ENCODE measurements at places on chromosomes 13 and 19. TPM values are rescaled to one million over a fixed set of nuclear protein-coding genes. Genes with fewer than 3 reads are reported as not detected.

PCDH9 gene
- 2.5 TPM for total RNA-seq

FSTL3 gene
- 15.9 TPM for total RNA-seq

FAM216B gene
- total RNA-seq = not detected

SACS gene
- total RNA-seq = 189 TPM

IGFL1 gene
- total RNA-seq = not detected

ZNF723 gene
- not detected for total RNA-seq

KLF5 gene
- 0.50 TPM for total RNA-seq

ANGPTL8 gene
- not detected for total RNA-seq

All from smooth muscle cell of trachea (primary cell).